Pulmonary artery endothelial cell (primary cell): ENCODE measurements at places on chromosomes 12 and 14. TPM values are rescaled to one million over a fixed set of nuclear protein-coding genes. Genes with fewer than 3 reads are reported as not detected.

GRCh38 chr14:24443053-24443665 is 583 bp upstream of the SDR39U1 start:
- no peak for DNase-seq

DNA sequence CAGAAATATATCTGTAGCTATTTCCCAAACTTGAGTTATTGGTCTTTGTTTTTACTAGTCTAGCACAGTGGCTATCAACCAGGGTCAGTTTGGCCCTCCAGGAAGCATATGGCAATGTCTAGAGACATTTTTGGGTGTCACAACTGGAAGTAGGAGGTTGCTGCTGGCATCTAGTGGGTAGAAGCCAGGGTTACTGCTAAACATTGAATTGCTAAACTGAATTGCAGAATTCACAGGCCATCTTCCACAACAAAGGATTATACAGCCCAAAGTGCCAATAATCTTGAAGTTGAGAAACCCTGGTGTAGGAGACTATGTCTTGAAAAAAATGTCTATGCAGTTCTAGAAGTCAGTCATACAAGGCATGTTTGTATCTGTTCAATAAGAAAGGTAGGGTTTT is 27.7 kb downstream of the ARHGAP5 start:
- no peak for DNase-seq

DNA sequence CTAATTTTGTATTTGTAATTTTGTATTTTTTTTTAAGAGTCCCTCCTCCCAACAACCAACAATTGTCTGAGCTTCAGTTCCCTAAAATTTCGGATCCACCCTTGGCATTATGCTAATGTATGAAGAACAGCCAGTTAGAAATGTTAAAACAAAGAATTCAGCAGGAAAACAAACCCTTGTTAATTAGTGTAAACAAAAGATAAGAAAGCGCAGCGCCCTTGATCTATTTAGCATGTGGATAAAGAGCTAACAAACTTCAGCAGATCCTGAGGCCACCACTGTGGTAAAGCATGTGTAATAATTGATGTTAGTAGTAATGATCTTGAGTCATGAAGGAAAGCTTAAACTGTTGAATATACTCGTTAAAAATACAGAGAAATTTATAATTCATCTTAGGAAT is 199.8 kb downstream of the TMX1 start:
- DNase-seq = no peak

DNA sequence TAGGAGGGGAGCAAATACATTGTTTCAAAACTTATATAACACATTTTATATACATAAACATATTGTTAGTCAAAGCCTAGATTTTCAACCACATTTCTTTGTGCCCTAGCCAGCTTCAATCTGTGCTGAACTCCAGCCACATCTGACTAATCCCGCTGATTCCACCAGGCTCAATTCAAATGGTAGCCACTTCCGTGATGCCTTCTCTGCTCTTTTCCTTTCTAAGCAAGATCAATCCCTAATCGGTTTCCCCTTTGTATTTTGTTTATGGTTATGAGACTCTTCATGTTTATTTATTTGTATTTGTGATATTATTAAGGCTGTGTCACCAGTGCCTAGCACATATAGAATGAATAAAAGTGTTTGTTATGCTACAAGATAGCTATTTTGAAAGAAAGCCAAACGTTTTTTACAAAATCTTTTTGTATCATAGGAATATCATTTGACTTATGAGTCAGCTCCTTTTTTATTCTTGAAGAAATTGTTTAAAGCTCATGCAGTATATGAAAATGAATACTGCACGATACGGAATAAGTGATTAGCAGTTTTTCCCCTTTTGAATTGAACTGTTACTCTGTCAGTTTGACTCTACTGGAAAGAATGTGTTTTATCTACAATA is 110.2 kb downstream of the PLEKHA5 start:
- DNase-seq = no peak

DNA sequence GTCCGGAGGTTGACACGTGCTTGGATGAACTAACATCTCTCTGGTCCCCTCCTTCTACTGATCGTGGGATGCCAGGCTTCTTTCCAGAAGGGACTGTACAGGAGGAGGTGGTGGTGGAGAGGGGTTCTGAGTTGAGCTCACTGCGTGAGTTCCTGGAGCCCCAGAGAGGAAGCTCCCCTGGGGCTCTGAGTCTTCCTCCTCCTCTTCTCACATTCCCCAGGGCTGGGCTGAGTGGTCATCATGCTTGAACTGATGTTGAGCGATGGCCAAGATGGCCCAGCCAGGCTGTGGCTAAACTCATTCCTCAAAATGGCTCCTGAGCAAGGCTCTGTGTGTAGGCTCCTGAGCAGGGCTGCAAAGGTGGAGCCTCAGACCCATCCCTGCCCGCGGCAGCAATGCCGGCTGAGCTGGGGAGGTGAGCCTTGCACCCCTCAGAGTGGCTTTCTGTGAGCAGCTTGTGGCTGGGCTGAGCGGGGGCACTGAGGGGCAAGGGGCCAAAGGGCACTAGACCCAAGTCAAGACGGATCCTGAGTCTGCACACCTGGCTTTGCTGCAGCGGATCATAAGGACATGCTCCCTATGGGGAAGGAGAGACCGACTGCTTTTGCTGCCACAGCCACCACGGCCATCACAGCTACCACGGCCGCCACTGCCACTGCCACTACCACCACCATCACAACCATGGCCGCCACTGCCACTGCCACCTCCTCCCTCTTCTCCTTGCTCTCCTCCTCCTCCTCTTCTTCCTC is 35.4 kb downstream of the MEG3 start:
- no peak for DNase-seq

- DNase-seq = no peak
Measured at GRCh38 chr12:121139286-121139685, 6.6 kb downstream of the P2RX7 start.

DNA sequence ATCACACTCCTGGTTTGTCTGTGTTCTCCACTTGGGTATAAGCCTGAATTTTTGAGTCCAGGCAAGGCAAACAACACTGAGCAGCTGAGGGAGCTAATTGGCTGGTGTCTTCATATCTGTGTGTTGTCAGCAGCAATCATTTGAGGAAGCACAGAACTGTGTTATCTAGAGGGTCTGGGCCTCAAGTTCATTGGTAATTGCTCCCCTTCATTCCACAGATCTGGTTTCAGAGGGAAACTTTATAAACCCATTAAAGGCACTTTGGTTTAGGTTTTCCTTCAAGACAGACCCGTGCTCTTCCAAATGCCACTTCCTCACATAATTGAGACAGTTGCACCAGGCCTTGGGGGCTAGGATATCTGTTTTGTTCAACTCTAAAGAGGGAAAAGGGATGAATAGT is 5.6 kb downstream of the DACT1 start:
- no peak for DNase-seq

DNA sequence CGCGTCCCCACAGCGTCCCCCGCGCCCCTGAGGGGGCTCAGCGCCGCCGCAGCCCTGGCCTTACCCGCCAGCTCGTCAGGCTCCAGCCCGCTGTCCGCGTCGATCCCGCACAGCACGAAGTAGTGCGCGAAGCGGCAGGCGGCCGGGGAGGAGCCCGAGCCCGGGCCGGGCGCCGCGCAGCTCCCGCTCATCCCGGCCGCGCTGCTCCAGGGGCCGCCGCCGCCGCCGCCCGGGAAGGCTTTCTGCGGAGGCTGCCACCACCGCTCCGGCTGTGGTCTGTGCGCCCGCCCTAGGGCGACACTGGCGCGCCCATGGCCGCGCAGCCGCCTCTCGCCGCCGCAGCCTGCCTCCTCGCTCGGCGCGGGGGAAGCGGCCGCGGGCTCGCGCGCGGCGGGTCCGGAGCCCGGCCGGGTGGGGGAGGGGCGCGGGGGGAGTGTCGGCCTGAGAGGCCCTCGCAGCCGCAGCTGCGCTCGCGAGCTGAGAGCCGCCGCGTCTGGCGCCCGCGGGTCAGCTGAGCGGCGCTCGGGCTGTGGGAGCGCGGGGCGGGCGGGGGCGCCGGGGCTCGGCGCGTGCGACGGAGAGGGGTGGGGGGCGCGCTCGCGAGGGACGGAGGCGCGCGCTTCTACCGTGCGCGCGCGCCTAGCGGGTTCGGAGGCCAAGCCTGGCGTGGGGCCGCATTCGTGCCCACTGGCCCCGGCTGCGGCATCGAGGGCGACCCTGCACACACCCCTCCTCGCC is at the start of gene DENND5B:
TSS of gene DENND5B (minus strand) at position 495 of the 738 bp plus-strand sequence. CDS start at position 191, 304 bp downstream.
- DNase-seq = no peak

- no peak for DNase-seq
Measured at GRCh38 chr12:32893458-32893857, 3.1 kb downstream of the PKP2 start.

The GZMB gene
- total RNA-seq = not detected in 2 replicates

The SLC39A5 gene
- not detected in 2 replicates for total RNA-seq
